Endothelial cell (in vitro differentiated cells): ENCODE measurements at places on chromosomes 16 and 17.

DNA sequence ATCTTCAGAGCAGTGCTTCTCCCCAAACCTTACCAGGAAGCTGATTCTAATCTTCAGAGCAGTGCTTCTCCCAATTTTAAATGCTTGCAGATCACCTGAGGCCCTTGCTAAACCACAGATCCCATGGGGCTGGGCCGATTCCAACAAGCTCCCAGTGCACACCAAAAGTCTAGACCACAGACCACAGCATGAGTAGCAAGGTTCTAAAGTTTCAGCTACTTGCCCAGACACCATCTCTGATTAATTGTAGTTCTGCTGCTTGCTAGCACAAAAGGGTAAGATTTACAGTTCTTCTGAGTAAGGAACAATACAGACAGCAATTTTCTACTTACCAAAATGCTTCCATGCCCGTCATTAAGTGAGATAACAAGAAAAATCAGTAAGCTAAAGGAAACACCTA is 12.2 kb downstream of the CLEC3A start:
- DNase-seq, result no peak

- DNase-seq, result no peak
These were observed 6.8 kb downstream of the RSPRY1 start for GRCh38 chr16:57192720-57193486.

DNA sequence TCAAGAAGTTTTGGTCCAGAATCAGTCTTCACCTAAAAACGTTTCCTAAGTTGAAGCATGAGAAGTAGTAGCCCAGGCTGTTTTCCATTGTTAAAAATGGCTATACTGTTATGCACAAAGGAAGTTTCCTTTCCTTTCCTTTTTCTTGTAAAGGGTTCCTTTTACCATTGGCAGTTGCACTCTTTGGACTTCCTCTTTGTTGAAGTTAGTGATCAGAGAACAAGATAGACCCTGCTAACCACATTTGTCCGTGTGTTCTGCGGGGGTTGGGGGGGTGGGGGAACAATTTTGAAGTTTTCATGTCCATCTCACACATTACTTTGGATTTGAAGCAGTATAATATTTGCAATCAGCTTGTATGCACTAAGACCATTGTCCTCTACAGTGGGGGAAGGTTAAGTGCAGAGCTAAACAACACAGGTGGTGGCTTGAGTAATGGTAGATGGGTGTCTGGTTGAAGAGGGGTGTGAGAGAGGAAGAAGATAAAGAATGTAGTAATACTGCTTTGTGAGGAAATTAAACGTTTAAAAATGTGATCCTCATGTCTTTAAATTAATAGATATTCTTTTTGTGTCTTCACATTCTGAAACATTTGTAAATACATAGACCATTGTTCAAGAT is 1.4 kb downstream of the LPCAT2 start:
- no peak for DNase-seq

DNA sequence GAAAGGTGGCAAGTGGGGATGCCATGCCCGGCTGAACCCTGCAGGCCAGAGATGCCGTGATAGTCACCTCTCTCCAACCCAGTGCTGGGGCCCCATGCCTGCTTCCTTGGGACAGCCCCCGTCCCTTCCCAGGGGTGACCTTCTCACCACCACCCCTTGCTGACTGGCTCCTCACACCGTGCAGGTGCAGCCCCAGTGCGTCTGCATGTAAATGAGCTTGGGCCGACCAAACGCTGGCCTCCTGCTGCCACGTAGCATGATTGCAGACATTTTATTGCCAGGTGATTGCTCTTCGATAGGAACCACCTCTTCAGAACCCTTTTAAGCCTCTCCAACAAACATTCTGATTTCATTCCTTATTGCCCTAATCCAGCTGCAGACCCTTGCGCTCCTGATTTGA is 32.5 kb downstream of the ASIC2 start:
- DNase-seq, result no peak

- DNase-seq, result no peak
These were observed 2.8 kb downstream of the FAM171A2 start for GRCh38 chr17:44360826-44361225.
